Stimulated activated CD4-positive, alpha-beta T cell treated with anti-CD3 and anti-CD28 coated beads, TNF-alpha, amount 100 ng/mL, for 48 hours (primary cell): ENCODE measurements at places on chromosomes 7 and 10.

- no peak for DNase-seq
Observed at GRCh38 chr7:44967571-44968446, 11.0 kb downstream of the MYO1G start.

GRCh38 chr7:116290740-116291139 lies 80.4 kb downstream of the TES start:
- DNase-seq, result no peak

GRCh38 chr10:60009710-60010383 lies 103.5 kb upstream of the CCDC6 start:
- DNase-seq, result no peak

DNA sequence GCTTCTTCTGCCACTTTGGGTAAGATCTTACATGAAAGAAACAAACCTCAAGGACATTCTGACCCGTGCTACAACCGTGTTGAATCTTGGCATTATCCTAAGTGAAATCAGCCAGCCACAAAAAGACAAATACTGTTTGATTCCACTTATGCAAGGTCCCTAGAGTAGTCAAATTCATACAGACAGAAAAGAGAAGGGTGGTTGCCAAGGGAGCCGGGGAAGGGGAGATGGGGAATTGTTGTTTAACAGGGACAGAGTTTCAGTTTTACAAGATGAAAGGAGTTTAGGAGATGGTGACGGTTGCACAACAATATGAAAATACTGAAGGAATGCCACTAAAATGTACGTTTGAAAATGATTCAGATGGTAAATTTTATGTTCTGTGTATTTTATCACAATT lies 12.2 kb upstream of the CLEC2L start:
- no peak for DNase-seq

DNA sequence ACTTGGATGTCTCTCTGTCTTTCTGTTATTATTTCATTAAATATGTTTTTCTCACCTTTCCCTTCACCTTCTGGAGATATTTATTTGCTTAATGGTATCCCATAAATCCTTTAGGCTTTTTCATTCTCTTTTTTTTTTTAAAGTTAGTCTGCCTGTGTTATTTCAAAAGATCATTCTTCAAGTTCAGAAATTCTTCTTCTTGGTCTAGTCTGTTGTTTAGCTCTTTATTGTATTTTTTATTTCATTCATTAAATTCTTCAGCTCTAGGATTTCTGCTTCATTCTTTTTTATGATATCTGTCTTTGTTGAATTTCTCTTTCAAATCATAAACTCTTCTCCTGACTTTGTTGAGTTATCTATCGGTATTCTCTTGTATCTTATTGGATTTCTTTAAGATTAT lies 312.1 kb upstream of the KAT6B start:
- DNase-seq, result no peak

DNA sequence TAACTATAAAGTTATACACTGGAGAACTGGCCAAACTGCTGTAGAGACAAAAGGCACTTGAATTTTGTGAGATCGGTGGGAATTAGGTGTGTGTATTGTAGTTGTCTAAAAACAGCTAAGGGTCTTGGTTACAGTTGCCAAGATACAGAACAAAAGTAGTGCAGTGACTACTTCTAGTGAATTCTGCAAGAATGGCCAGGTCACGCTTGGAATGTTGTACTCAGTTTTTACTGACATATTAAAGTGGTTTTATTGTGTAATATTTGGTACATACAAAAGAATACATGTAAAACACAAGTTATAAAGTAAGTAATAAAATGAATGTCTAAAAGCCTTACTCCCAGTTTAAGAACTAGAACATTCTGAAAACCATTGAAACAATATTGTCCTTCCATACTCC lies 42.4 kb downstream of the PRPF18 start:
- DNase-seq, result no peak

DNA sequence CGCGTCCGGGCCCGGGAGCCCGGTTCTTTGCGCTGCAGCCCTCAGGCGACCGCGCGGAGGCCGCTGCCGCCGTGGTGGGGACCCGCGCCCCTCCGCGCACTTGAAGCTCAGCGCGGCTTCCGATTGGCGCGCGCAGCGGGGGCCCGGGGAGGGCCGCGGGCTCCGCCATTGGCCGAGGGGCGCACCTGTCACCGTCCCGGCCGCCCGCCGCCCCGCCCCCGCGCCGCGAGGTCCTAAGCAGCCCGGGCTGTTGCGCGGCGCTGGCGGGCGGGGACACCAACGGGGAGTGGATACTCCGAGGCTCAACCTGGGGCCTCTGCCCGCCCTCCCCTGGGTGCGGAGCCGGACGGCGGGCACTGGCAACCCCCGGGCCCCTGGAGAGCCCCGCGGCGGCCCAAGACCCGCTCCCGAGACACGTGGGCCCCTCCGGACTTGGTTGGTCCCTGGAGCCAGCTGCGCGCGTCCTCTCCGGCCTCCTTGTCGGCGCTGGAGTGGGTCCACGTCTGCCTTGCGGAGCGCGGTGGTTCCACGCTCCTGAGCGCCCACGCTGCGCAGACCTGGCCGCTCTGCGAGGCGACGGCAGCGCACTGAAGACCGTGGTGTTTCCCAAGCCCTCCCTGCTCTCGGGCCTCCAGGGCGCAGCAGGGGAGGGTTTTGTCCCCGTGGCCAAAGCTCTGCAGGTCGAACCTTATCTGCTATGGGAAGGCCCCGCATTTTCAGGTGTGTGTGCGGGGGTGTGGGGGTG lies at the start of gene MNX1:
Gene MNX1 (minus strand): TSS at position 76 of the 745 bp plus-strand sequence. CDS start 313 bp downstream, outside the sequence.
- peak; percentile 17 for DNase-seq

DNA sequence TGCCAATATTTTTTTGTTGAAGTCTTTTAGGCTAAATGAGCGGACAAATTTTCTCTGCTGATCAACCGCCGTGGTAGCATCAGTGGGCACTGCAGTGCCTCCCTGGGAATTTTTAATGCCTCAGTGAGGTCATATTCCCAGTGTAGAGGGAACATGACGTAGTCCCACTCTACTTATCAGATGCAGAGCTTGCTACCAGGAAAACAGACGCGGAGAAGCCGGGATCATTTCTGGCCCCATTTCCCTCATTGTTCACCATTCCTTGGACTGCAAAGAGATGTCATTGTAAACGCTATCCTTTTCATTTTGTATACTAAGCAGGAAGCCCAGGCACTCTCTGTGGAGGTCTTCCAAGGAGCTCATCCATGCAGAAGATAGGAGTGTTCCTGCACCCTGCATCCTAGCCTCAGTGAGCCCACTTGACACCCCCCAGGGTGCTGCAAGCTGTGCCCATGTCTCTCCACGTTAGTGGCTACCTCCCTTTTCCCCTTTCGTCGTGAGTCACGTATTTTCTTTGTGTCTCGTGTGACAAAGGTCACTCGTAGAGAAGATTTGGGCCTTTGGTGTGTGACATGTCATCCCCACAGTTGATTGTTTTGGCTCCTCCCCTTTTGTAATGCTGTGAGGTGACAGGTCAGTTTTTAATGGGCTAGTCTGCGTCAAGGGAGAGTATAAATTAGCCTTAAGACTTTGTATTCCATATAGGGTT lies 145.5 kb downstream of the TCF7L2 start:
- DNase-seq, result no peak

DNA sequence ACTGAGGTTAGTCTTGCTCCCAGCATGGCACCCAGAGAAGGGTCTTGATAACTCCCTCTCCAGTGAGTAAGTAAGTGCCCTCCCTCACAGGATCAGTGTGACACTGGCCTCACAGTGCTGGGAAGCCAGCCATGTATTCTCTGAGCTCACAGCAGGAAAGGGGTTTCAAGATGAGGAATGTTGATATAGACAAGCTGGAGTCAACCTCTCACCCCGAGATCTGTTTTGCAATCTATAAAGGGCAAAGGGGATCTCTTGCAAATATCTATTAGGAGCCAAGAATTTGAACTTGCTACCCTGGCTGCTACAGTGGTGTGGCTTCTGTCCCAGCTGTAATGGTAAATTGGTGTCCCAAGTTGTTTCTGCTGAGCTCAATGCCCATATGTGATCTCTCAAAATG lies 70.2 kb upstream of the ADAM12 start:
- DNase-seq, result no peak

- no peak for DNase-seq
Observed at GRCh38 chr7:79051915-79052314, 401.6 kb downstream of the MAGI2 start.

DNA sequence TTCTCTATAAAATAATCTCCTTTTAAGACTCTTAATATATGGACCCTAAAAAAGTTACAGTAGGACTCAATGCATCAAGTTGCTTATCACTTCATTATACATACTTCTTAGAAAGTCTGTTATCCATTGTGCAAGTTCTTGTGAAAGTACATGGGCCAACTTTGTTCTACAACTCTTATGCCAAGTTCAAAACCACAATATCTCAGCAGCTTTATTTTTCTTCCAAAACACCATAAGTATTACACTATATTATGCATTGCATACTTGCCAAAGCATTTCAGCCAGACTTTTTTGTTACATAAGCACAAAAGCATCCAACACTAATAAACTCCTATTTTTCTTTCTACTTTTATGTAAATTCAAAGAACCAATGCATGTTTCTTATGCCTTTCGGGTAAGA lies 94.4 kb downstream of the AHR start:
- no peak for DNase-seq

- DNase-seq, result no peak
Observed at GRCh38 chr10:35391153-35391953, 55.0 kb downstream of the CCNY start.

- DNase-seq, result no peak
Observed at GRCh38 chr7:22864301-22864700, 41.7 kb upstream of the TOMM7 start.

DNA sequence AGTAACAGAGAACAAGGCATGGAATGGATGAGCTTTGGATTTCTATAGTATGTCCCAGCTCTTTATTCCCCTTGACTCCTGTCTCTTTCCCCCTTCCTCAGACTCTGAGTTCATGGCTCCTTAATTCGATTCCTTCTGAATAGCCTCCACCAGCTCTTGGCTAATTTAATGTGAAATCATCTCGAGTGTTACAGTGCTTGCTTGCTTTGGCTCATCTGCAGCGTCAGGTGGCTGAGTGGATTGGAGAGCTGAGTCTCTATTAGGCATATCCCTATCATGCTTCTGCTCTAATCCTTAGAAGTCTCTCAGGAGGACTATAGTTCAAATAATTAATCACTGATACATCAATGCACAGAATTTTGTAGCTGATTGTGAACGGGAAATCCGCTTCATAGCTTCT lies 134.6 kb downstream of the LRRC4 start:
- DNase-seq, result no peak

DNA sequence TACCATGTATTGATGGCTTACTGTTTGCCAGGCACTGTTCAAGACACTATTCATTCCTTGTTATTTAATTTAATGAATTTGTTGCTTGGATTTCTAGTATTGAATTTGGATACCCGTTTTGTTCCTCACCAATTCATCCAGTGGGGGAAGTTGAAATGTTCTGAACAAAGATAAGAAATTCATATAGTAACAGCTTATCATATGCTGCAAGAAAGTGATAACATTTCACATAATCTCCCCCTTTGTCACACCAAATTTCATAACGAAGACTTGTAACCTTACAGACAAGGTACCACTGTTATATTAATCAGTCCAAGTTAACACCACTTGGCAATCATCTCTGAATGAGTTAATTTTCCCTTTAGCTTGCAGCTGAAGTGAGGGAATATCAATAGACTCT lies 42.1 kb downstream of the SCIN start:
- no peak for DNase-seq

GRCh38 chr7:51070151-51070550 lies 246.5 kb downstream of the COBL start:
- DNase-seq, result no peak

DNA sequence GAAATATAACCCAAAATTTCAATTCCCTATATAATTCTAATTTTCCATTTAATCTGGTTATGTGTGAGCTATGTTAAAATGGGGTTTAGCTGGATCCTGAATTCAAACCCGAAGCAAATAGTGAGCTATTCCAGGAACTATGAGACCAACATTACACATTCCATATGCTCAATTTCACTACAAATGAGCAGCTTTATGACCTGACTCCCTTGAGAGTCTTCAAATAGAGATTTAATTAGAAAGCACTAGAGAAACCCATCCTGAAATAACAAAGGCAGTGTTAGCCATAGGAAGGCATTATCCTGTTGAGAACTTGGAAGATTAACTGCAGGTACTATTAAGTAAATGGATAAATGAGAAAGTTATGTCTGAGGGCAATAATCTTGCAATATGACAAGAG lies 890.0 kb downstream of the GRM8 start:
- DNase-seq, result no peak

DNA sequence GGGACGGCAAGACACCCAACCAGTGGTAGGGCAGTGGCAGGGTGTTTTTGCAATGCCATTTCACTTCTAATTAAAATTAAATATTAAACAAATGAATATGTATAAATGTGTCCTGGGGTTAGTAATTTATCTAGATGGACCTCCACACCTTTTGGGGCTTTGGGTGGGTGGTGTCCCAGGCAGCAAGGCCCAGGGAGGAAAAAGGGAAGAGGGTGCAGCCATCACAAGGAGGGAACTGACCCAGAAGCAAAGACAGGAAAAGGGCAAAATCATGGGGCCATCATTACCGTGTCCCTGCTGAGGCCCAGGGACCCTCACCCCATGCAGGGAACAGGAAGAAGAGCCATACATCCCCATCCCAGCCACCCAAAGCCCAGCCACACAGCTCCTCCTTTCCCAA lies 204.6 kb downstream of the GRID1 start:
- no peak for DNase-seq

- DNase-seq, result no peak
Observed at GRCh38 chr10:50604809-50605208, 18.9 kb downstream of the SGMS1 start.
